ENCODE measurements at places on chromosomes 11 and 22.

GRCh38 chr11:14029440-14029839 is 66.9 kb downstream of the SPON1 start:
- no peak for DNase-seq

- no peak for DNase-seq
Observed at GRCh38 chr11:10205928-10206327, 88.1 kb downstream of the SBF2 start.

- DNase-seq = no peak
Observed at GRCh38 chr11:102761646-102762238, 18.7 kb downstream of the MMP10 start.

DNA sequence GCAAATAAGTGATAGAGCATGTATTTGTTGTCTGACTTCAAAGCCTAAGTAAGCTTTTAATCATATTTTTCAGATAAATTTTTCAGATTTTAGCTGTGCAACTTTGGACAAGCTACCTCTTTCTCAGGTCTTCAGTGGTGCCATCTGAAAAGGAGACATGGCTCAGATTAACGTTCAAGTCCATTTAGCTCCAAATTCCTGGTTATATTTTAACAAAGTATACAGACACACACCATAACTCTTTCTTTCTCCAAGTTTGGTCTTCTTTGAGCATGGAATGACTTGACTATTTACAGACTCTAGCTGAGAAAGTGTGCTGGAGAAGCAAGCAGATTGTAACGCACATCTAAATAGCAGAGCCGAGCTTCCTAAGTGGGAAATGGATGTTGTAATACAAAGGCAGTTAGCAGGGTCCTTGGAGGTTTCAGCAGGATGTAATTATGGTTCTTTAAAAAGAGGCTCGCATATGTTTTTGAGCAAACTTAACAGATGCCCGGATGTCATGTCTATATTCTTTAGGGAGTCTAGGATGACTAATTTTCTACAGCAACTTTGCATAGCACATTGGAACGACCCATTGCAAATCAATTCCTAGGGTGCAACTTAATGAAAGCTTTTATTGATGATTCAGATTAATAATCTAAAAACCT is 128.1 kb upstream of the E2F8 start:
- DNase-seq = no peak

DNA sequence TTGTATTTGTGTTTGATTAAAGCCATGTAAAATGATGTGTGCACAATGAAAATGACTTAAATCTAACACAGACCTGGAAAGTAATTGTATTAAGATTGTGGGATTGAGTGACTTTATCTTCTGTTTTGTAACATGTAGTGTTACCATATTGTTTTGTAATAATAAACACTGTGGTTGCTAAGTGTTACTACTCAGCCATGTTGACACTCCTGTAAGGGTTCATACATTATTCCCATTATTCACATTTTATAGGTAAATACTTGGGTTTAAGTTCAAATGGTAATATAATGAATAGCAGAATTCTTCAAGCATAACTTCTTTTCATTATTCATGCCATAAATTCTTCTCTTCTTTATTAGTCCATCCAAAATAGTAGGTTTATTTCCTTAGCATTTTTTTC is 69.0 kb downstream of the ZC3H12C start:
- no peak for DNase-seq

DNA sequence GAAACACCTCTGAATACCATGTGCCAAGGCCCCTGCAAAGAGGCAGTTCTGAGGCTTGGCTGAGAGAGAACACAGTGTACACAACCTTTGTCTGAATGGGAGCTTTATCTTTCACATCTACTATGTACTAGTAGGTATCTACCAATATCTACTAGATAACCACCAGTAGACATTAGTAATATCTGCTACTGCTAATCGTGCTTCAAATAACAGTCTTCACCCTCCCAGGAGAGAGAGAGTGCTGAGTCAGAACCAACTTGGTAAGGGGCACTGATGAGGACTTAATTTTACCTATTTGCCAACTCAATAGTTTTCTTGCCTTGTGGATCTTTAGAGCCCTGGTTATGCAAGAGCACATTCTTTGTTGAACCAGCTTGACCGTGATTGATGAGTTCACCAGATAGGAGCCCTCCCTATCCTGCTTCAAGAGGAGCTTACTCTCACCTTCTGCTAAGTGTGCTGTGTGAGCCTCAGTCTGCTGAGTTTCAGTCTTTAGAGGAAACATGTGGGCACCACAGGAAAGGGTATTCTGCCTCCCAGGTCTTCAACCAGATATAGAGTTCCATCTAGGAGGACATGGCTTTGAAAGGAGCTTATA is 967.5 kb downstream of the NTM start:
- no peak for DNase-seq

- DNase-seq = peak; percentile 5
Observed at GRCh38 chr22:48782326-48782725, 1045.3 kb downstream of the BRD1 start.

DNA sequence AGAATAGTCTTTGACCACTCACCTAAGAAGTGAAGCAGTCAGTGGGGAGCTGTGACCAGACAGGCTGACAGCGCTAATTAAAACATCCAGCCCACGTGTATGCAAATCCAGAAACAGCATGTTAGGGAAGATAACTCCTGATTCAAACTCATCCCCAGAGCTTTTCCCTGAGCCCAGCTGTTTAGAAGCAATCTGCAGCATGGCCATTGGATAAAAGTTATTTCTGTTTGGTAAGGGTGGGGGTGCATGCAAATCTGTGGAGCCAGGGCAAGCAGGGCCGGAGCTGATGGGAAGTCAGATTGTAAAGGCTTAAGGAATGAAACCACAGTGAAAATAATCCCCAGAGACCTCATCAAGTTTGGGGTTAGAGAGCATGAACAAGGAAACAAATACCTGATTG is 247.9 kb upstream of the KIRREL3 start:
- DNase-seq = no peak

GRCh38 chr11:93988912-93989311 is 32.2 kb upstream of the HEPHL1 start:
- DNase-seq = no peak

DNA sequence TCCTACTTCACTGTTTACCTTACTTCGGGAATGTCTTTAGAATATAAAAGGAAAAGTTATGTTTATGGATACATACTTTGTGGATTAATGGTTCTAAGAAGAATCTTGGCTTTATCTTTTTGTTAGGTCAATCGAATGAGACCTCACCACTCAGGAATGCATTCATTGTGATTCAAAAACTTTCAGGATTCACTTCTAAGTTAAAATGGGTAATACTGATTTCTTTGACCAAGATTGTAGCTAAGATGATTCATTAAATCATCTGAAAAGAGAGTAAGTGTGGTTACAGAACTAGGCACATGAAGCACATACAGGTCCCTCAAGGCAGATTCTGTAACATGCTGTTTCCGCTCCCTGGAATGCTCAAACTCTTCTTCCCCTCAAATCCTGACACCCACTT is 716.4 kb downstream of the KCNA4 start:
- DNase-seq = no peak

- DNase-seq = peak; percentile 35
Observed at GRCh38 chr11:47714554-47715081, 551 bp downstream of the AGBL2 start.

DNA sequence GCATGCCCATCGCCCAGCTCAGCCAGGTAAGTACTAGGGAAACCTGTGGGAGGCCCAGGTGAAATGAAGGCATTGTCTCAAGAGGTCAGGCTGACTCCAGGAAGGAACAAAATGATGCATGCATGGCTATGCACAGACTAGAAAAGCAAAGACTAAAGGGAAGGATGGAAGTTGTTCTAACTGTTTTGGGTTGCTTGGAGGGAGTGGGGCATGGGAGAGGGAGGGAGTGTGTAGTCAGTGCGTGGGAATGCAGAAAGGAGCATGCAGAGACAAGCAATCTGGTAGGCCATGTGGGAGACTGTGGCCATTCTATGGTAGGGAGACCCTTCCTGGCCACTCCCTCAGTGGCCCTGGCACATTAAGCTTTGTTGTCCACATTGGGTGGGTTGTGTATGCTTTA is 2.9 kb downstream of the MICAL3 start:
- DNase-seq = no peak

- DNase-seq = no peak
Observed at GRCh38 chr11:113240389-113240788, 74.0 kb upstream of the TTC12 start.

GRCh38 chr11:76322540-76322939 is 58.4 kb downstream of the THAP12 start:
- DNase-seq = no peak

DNA sequence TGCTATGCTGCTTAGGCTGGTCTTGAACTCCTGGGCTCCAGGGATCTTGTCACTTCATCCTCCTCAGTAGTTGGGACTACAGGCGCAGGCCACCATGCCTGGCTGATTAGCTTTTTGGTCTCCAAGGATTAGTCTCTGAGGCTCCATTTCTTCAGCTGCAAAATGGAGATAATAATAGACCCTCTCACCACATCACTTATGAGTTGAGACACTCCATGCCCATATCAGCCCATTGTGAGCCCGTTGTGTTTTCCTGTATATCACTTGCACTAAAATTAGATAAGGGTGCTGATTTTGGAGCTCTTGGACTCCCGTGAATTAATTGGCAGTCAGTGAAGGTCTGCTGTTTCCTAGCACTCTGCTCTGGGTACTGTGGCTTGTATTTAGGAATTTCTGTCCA is 36.0 kb downstream of the DEPDC5 start:
- DNase-seq = no peak

GRCh38 chr11:17574141-17575091 is 27.4 kb downstream of the OTOG start:
- DNase-seq = no peak

DNA sequence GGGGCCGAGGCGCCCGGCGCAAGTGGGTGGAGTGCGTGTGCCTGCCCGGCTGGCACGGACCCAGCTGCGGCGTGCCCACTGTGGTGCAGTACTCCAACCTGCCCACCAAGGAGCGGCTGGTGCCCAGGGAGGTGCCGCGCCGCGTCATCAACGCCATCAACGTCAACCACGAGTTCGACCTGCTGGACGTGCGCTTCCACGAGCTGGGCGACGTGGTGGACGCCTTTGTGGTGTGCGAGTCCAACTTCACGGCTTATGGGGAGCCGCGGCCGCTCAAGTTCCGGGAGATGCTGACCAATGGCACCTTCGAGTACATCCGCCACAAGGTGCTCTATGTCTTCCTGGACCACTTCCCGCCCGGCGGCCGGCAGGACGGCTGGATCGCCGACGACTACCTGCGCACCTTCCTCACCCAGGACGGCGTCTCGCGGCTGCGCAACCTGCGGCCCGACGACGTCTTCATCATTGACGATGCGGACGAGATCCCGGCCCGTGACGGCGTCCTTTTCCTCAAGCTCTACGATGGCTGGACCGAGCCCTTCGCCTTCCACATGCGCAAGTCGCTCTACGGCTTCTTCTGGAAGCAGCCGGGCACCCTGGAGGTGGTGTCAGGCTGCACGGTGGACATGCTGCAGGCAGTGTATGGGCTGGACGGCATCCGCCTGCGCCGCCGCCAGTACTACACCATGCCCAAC is 14.1 kb upstream of the MIEF1 start:
- DNase-seq = no peak

GRCh38 chr22:46941968-46942798 is 179.7 kb downstream of the TBC1D22A start:
- DNase-seq = no peak

GRCh38 chr11:98771791-98772190 is 249.0 kb upstream of the CNTN5 start:
- DNase-seq = no peak

DNA sequence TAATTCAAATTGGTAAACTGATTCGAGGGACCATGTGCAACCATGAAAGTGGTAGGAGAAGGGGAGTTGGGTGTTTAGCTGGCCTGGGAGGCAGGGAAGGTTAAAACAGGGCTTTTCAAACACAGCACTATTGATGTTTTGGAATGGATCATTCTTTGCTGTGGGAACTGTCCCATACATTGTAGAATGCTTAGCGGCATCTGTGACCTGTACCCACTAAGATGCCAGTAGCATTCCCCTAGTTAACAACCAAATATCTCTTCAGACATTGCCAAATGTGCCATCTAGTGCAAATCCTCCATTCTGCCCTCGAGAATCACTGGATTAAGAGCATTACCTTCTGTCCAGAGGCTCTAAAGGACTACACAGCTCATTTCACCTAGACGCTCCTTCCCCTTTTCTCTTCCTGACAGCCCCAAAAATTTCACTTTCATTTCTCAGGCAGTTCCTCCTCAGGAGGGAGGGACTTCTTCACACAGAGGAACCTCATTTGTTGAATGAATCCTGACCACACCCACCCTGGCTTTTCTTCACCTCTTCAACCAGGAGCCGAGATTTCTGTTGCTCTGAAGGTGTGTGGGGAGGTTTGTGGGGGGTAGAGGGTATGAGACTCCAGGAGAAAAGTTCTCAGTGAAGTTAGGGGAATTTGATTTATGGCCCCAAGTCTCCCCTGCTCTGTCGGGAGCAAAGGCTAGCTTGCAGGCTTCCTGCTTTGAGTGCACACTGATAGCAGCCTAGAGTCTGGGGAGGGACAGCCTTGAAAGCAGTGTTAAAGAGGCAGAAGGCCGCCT is at the start of gene TRIM34:
TSS of gene TRIM34 (plus strand) at position 513 of the 791 bp plus-strand sequence. CDS start 7,331 bp downstream, outside the sequence.
- peak; percentile 88 for DNase-seq

GRCh38 chr11:114399490-114400215 is 658 bp downstream of the C11orf71 start:
- no peak for DNase-seq

- peak; percentile 73 for DNase-seq
Observed at GRCh38 chr11:9250139-9250582, 15.0 kb downstream of the DENND5A start.

- no peak for DNase-seq
Observed at GRCh38 chr22:37501610-37502341, 15.6 kb upstream of the MFNG start.

DNA sequence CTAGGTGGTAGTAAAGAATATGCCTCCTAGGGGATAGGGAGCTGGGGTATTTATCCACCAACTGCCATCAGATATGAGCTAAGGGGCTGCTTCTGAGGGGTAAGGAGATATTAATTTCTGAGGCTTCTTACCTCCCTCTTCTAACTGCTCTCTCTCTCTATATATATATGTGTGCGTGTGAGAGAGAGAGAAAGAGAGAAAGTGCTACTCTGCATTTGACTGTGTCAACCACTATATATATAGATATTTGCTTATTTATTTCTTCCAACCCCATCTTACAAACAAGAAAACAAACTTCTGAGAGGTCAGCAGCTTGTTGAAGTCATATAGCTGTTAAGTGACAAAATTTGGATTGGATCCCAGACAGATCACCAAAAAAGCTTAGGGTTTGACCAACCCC is 5.9 kb upstream of the HEPACAM start:
- DNase-seq = no peak

- DNase-seq = no peak
Observed at GRCh38 chr11:34343153-34343552, 14.7 kb downstream of the ABTB2 start.

GRCh38 chr11:104005234-104005855 is 31.1 kb upstream of the DDI1 start:
- DNase-seq = no peak

DNA sequence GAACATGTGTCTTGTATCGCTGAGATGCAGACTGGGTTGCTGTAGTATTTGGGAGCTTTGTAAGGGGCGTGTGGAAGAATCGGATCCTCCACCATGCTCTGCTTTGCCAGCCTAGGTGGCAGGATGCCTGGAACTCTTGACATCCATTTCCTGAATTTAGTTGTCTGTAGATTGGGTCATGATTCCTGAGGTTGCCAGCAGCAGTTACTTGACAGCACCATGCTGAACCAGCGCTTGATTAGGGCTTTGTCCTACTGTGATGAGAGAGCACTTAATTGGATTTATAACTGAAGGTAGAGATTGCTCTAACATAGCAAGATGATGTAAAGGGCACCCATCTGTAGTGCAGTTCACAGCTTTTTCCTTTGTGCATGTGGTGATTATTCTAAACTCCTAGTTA is 75.6 kb upstream of the HORMAD2 start:
- DNase-seq = no peak

- peak; percentile 7 for DNase-seq
Observed at GRCh38 chr11:105862736-105863367, 159.2 kb downstream of the MSANTD4 start.

All from GM13976 (cell line).